Right lobe of liver (tissue), 6 donors: ENCODE measurements at places on chromosomes 11 and 22. TPM values are rescaled to one million over a fixed set of nuclear protein-coding genes. Genes with fewer than 3 reads are reported as not detected.

GRCh38 chr22:24594569-24595120, 1.8 kb upstream of the LRRC75B start:
- no peak for DNase-seq

DNA sequence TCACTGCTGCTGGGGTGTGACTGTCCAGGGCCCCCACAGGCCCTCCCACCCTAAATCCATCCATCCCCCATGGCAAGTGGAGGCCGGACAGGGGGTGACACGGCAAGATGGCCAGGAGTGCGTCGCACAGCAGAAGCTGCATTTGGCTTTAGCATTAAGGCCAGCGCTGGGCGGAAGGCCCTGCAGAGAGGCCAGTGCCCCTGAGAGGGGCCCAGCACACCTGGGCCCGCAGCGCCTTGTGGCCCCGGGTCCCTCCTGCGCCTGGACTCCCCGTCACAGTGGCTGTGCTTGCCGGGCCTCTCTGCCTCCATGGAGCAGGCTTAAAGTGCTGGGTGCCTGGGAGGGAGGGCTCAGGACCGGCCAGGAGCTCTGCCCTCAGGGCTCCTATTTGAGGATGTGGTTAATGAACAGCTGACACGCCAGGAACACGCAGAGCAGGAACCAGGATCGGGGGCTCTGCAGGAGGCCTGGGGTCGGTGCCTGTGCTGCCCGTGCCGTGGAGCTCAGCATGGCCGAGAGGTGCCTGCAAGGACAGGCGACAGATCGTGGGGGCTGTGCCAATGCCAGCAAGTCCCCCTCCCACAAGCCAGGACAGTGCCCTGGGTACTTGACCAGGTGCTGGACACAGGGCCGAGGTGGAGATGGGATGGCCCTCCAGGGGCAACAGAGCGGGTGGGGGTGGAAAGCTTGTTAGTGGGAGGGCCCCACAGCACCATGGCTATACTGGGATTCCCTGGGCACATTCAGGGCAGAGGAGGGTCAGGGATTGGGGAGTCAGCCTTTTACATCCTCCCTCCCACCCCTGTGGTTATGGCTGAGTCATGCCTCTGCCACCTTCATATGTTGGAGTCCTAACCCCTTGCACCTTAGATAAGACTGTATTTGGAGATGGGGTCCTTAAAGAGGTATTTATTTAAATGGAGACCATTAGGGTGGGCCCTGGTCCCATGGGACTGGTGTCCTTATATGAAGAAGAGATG, 30.9 kb upstream of the CARS1 start:
- DNase-seq, result no peak

GRCh38 chr22:29994027-29994715, 86.1 kb upstream of the HORMAD2 start:
- DNase-seq, result no peak

DNA sequence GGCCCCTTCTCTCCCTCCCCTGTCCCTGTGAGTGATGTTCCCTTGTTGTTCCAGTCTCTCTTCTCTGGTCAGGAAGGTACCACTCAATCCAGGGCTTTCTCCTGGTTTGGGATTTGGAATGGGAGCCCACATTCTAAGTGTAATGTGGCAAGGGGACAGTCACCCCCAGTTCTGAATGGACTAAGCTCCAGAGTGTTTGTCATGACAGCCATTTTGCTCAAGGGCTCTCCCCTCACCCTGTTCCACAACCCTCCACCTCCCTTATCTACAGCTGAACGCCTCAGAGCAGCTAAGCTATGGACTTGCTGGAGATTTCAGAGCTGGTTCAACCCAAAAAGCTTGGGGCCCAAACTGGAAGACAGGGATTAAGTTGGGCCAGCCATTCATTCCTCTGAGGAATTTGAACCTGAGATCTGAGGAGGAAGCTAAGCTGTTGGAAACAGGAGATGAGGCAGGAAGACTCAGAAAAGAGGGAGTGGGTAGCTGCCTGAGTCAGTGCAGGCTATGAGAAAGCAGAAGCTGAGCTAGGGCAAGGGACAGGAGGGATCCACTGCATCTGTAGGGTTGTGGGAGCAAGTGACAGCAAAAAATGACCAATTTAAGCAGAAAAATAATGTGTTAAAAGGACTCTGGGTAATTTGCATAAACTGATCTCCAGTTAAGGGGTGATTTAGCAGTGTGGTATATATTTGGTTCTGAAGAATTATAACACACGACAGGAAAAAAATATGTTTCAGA, 22.9 kb upstream of the FCHSD2 start:
- DNase-seq, result no peak

GRCh38 chr22:27603800-27604144, 197.8 kb downstream of the MN1 start:
- no peak for DNase-seq

DNA sequence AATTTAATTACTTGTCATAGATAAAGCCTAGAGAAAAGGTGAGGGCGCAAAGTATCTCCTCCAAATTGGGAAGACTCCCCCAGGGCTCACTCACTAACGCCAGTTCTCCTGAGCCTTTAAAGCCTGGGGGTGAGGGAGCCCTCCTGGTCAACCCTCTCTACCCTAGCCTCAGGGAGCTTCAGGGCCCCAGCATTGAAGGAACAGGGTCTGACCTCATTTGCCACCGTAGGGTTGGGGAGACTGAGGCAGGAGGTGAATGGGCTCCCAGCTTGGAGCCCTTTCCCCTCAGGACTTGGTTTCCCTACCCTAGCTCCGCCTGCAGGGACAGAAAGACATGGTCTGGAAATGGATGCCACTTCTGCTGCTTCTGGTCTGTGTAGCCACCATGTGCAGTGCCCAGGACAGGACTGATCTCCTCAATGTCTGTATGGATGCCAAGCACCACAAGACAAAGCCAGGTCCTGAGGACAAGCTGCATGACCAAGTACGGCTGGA, 1.7 kb downstream of the FOLR2 start:
- DNase-seq, result no peak

DNA sequence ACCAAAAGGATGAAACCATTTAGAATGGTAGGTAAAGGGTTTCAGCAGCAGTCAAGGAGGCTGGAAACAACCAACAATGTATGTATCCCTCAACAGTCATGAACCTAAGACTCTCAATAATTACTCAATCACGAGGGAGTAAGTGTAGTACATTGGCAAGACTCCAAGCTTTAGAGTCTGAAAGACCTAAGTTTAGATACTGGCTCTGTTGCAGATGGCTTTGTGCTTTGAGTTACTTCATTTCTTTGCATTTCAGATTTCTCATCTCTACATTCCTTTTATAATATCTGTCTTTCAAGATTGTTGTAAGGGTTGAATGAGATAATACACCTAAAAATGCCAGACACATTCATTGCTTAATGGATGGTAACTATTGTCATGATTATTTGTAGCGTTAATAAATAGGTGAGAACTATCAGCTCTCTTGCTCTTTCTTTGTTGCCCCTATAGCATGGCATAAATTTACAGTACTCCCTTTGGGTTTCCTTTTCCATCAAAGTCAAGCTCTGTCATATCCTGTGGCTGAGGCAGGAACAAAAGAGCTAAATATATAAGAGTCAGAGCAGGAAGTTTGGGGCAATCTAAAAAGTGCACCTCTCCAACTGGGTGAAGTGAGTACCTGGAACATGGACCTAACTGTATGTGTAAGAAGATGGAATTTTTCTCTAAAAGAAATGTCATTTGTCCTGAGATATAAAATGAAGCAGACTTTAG, 228.2 kb upstream of the ZC3H12C start:
- DNase-seq, result no peak

TMPRSS6 gene
- 104 TPM for total RNA-seq

DNA sequence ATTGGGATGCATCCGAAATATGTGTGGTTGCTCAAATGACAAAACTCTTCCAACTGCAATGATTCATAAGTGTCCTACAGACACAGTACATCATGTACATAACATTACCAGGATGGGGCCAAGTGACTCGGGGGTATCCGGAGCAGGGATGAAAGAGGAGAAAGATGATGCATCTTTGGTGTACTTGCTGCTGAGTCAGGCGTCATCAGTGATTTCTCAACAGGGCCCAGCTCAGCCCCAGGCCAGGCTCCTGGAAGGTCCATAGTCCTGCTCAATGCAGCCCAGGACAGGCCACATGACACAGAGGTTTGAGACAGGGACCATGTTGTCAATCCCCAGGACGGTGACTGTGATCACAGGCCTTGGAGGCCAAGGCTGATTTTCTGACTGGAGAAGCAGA, 59.3 kb downstream of the GGTLC2 start:
- peak; percentile 58 for DNase-seq

C11orf42 gene
- total RNA-seq, result not detected

GRCh38 chr11:33064033-33064825, 24.9 kb downstream of the TCP11L1 start:
- no peak for DNase-seq

MIOX gene
- not detected for total RNA-seq

ISX gene
- total RNA-seq, result not detected

GRCh38 chr11:101870510-101870909, 44.3 kb upstream of the CEP126 start:
- DNase-seq, result no peak

NCAPD3 gene
- total RNA-seq, result 11.9 TPM

GRCh38 chr11:57432149-57432561, 5.2 kb upstream of the SLC43A3 start:
- DNase-seq, result no peak

MACROD1 gene
- total RNA-seq, result 24.3 TPM

- DNase-seq, result no peak
Observed at GRCh38 chr11:44306918-44307244, 3.1 kb downstream of the ALX4 start.

CDC45 gene
- total RNA-seq, result 2.6 TPM

DNA sequence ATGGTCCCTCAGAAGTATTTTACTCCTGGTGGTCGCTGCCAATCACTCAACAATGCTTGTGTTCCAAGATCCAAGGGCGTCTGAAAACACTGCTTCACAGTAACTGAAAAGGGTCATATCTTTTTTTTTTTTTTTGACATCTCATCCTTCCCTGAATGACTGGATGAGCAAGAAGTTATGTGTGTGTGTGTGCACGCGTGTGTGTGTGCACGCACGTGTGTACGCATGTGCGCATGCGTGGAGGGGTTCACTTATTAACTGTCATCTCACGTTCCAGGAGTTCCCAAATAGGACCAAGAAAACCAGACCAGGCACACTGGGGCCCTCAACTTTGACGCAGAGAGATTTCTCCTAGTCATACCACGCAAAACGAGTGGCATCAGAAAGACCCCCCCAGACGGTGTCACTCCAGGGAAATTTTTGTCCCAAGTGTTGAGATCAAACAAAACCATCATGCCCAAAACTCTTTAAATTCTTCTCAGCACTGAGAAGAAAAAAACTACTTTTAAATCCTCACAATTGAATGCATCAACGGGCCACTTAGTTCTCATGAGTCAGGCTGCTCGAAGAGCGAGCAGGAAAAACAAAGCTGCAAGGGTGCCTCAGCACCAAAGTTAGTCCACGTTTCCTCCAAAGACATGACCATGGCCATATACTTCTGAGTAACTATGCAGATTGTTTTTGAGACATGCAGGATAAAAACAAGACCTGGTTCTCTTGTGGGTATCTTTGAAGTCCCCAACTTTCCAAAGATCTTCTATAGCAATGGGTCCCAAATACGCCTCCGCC, 12.9 kb downstream of the MN1 start:
- DNase-seq, result no peak

PTGDR2 gene
- total RNA-seq, result 0.12 TPM

SUSD2 gene
- total RNA-seq, result 6.8 TPM

DNA sequence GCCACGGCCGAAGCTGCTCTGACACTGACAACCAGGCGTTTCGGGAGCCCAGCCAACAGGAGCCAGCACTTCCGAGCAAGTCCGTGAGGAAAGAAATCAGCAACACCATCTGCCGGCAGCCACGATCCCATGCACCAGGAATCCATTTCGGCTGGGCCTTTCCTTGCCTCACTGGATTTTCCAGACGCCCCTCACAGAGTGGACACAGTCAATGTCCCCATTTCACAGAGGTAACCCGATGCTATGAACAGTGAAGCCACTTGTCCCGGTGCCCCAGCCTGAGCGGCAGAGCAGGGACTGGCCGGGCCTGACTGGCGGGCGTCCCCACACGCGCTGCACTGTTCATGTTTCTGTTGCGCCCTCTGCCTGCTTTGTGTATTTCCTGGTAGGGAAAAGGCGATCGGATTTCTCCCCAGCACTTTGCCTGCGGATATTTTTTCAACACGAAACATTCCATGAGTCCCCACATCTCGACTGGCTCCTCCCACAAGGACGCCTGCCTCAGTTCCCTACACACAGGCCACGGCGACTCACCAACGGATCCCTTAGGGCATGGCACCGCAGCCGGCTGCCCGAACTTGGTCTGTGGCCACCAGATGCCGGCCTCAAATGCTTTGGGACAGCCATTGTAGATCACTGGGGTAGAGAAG, 55.3 kb downstream of the TRMU start:
- DNase-seq, result peak; percentile 79

DNA sequence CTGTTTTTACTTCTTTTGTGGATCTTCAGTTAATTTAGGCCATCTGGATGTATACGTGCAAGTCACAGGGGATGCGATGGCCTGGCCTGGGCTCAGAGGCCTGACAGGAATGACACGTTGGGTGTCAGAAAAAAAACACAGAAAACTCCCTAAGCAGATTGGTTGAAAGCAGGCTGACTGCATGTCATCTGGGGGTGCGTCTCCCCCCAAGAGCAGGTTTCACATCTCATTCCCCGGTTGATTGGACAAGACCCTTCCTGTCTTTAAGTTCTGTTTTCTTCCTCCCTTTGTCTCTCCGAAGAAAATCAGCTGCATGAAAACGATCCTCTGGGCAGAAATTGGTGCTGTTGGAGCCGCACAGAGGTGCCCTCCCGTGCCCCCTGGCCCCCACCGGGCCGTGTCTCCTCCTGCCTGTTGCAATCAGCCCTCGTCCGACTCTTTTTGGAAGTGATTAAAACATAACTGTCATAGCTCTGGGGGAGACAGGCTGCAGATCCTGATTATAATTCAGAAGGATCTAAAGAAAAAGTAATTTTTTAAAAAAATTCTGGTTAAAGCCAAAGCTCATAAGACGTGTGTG, 71.8 kb upstream of the PARVG start:
- DNase-seq, result no peak

ADM2 gene
- 6.5 TPM for total RNA-seq

DNA sequence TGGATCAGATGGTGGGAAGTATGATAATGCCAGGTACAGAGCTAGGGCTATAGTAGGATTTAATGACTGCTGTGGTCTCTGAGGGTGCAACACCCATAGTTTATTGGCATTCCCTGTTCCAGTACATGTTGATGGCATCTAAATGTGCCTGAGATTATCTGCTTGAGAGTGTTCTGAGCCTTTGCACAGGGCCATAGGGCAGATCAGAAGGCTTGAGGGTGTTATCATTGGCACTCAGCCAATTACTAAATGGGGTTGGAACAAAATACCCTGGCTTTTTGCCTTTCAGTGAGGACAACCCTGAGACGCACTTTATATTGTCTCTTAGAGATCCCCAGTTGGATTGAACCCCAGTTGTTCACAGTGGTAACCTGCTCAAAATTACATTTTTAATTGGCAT, 6.7 kb downstream of the SLC5A12 start:
- DNase-seq, result no peak

DNA sequence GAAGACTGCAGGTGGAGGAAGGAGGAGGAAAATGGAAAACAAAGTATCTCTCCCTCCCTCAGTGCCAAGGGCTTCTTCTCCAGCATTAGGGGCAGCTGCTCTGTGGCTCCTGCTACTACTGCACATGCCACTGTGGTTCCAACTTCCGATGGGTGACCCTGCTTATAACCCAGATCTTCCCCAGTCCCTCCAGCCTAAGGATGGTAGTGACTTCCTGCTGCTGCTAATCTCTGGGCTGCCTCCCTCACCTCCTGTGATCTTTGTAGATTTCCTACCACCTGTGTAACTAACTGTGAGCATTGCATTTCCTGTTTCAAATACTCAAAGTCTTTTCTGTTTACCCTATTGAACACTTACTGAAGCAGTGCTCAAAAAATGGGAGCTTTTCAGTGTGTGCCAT, 28.7 kb upstream of the TRPC6 start:
- DNase-seq, result no peak
